Esophagus squamous epithelium (tissue), 5 donors: ENCODE measurements at places on chromosomes 1 and 21.

DNA sequence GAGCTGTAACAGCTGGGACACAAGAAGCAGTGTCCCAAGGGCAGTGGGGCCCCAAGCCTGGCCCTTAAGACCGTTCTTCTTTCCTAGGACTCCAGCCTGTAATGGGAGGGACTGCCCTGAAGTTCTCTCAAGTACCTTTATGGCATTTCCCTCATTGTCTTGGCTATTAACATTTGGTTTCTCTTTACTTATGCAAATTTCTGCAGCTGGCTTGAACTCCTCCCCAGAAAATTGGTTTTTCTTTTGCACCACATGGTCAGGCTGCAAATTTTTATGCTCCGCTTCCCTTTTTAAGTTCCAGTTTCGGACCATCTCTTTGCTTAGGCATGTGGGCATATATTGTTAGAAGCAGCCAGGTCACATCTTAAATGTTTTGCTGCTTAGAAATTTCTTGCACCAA is 3.1 kb upstream of the MROH9 start:
- DNase-seq = no peak

DNA sequence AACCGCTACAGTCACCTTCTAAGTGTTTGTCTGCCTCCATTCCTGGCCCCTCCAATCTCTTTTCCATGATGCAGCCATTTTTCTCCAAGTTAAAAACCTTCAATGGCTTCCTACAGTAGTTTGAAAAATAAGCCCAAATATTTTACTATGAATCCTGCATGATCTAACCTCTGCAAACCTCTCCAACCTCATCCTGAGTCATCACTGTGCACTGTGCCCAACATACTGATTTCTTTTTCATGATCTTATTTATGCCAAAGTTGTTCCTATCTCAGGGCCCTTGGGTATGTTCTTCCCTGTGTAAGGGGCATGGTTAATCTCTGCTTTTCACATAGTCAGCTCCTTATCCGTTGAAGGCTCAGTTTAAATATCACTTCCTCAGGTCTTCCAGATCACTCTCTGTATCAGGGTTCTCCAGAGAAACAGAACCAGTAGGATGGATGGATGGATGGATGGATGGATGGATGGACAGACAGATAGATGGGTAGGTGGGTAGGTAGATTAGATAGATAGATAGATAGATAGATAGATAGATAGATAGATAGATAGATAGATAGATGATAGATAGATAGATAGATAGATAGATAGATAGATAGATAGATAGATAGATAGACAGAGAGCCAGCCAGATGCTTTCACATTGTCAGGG is 18.1 kb upstream of the PTPN14 start:
- DNase-seq = no peak

- DNase-seq = no peak
These were observed 220.7 kb downstream of the ASTN1 start for GRCh38 chr1:176943783-176944182.

GRCh38 chr1:22286491-22286890 is 143.6 kb upstream of the WNT4 start:
- no peak for DNase-seq

DNA sequence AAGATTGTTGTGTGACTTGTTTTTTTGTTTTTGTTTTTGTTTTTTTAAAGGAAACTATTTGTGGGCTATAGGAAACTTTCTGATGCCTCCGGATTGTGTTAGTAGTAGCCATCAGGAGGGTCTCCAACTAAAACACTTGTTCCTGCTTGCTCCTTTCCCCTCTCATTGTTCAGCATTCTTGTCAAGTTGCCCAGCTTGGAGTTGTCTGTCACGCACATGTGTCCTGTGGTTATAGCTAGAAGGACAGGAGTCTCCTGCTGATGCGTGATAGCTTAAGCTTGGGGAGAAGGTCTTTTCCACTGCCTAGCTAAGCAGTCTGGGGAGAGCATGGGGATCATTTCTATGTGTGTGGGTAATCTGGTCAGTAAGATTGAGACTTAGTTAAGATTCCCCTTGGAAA is 3.2 kb upstream of the LYPLA2 start:
- no peak for DNase-seq

- DNase-seq = no peak
These were observed 48.9 kb downstream of the RASAL2 start for GRCh38 chr1:178142806-178143205.

DNA sequence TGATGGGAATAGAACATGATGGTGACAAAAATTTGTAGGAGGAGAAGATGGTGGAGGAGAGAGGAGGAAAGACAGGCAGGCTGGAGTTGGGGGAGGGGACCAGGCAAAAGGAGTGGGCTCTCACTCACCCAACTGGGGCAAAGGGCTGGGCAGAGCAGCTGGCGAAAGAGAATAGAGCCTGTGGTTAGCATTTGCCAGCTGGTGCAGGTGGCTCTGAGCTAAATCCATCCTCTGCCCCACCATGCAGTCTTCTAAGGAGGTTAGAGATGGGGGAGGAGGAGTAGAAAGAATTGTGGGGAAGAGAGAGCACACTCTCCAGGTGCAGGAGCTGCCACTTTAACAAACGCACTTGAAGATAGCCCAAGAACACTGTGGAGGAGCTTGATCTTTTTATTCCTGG is 27.6 kb upstream of the SLAMF1 start:
- DNase-seq = no peak

- no peak for DNase-seq
These were observed 30.3 kb downstream of the SLX9 start for GRCh38 chr21:44969931-44970755.

GRCh38 chr1:217052626-217053025 is 329.4 kb upstream of the ESRRG start:
- DNase-seq = no peak

DNA sequence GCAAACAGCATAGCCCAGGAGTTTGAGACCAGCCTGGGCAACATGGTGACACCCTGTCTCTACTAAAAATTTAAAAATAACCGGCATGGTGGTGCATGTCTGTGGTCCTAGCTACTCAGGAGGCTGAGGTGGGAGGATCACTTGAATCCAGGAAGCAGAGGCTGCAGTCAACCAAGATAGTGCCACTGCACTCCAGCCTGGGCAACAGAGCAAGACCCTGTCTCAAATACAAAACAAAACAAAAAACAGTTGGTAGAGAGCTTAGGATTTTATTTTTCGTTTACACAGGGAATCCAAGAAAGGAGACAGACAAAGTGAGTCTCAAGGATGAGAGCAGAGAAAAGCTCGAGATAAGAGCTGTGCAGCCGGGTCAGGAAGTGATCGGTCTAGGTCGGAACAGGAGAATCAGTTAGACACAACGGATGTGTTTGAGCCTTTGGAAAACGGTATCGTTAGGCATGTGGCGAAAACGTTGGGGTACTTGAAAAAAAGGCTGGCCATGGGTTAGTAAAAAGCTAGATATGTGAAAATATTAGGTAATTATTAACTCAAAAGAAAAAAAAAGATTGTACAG is 1.7 kb upstream of the MIB2 start:
- no peak for DNase-seq

- no peak for DNase-seq
These were observed 58.6 kb upstream of the ATP1A1 start for GRCh38 chr1:116314305-116314919.

GRCh38 chr21:45128613-45129188 is 54.3 kb downstream of the ADARB1 start:
- no peak for DNase-seq

DNA sequence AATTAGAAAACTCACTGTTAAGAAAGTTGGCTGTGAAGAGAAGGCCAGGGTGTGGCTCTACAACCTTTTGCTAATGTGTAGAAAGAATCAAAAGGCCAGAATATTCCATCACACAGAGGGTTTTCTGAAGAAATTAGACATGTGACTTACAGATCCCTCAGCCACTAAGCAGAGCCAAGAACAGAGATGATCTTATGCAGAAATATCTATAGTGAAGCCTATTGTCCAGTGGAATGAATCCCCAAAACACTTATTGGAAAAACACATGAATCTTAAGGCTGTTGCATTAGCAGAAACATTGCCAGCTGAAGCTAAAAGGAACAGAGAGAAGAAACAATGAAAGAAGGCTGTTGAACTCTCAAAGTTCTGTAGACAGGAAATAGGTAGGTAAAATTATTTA is 979.2 kb downstream of the MRPL39 start:
- no peak for DNase-seq

DNA sequence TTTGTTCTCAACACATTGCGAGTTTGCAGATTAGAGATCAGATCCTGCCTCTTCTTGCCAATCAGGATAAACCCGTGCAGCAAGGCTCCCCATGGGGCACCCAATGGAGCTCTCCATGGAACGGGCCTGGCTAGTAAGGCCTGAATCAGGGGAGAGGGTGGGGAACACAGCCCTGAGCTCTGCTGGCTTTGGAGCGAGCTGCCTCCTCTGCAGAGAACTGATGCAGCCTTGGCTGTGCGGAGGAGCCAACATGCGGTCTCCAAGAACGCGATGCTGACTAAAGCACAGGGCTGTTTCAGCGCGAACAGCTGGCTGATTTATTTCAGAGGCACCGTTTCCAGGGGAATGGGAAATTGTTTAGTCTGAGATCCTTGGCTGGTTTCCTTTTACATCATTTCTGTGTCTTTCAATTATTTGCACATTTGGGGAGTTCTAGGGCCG is 139.7 kb downstream of the TSEN15 start:
- no peak for DNase-seq

DNA sequence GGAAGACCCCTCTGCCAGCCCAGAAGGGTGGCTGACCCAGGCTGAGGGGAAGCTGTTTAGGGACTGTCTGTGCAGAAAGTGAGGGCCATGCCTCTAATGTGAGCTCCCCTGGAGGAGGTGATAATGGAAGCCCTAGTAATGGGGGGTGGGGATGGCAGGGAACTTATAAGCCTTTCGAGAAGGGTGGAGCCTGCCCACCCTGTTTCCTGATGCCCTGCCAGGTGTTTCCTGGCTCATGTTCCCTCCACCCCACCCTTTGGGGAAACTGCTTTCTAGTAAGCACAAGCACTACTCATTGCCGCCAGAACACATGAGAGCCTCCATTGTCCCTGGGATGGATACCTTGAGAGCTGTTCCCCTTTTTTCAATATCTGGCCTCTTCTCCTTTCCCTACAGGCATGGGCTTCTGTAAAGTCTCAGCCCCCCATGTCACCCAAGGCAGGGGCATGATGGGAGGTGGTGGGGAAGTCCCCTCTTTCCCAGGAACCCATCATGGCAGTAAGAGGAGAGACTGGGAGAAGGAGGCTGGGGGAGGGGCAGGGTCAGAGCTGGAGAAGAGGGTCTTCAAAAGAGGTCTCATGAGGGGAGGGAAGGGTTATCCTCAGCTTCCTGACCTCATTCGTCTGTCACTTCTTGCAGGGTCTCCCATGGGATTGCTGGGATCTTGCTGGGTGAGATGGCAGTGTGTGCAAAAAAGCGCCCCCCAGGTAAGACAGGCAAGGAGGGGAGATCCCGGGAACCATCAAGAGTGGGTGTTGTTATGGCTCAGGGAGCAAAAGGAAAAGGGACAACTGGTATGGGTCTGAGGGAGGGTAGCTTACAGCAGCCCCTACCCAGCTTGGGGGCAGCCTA is 2.4 kb downstream of the ATP8B2 start:
- no peak for DNase-seq

- DNase-seq = no peak
These were observed 27.9 kb downstream of the PRDM15 start for GRCh38 chr21:41851090-41851790.

DNA sequence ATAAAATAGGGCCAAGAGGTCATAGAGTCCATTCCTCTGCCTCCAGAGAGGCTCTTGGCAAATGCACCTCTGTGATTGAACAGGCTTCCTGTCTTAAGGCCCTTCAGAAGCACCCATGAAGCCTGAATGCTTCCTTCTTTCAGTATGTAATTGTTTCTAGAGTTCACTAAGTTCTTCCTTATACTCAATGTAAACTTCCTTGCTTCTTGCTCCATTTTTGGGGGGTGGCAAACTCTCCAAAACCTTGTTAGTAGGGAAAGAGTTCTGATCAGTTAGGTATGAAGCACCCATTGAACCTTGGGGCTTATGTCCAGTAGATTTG is 102.3 kb upstream of the LPGAT1 start:
- DNase-seq = no peak

GRCh38 chr1:192552760-192553191 is 22.8 kb upstream of the RGS1 start:
- DNase-seq = no peak

GRCh38 chr1:157114183-157115121 is 14.8 kb upstream of the ETV3L start:
- DNase-seq = no peak

GRCh38 chr1:109814223-109814622 is 50.5 kb upstream of the EPS8L3 start:
- DNase-seq = no peak

DNA sequence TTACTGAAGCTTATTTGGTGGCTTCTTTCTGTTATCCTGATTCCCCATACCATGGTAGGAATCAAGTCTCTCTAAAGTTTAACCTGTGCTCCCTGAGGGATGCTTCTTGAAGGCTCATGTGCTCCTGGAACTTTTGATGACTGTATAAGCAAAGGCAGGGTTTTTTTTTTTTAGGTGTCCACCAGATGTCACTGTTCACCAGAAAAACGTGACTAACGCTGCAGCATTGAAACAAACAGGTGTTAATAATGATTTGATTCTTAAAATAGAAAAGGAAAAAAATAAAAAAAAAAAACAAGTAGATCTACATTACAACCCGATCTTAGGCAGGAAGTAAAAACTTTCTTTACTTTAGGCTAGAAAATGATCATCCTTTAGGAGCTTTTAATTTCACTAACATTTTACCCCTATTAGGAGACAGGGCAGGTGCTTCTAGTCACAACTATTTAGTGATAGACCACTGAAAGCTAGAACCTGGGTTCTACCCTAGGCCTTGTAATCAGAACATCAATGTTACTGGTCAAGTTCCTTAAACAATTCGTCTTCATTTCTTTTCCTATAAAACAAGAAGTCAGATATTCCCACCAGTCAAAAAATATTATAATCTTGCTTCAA is 223.0 kb downstream of the PLA2G4A start:
- no peak for DNase-seq

GRCh38 chr1:204051258-204051657 is 21.7 kb upstream of the SOX13 start:
- no peak for DNase-seq

- no peak for DNase-seq
These were observed 195.1 kb upstream of the SAMSN1 start for GRCh38 chr21:14741256-14741655.

GRCh38 chr1:226586650-226587422 is 38.3 kb downstream of the STUM start:
- DNase-seq = no peak

GRCh38 chr1:116207126-116207735 is 96.0 kb downstream of the MAB21L3 start:
- DNase-seq = no peak

GRCh38 chr1:163296504-163297263 is 25.1 kb upstream of the NUF2 start:
- no peak for DNase-seq

DNA sequence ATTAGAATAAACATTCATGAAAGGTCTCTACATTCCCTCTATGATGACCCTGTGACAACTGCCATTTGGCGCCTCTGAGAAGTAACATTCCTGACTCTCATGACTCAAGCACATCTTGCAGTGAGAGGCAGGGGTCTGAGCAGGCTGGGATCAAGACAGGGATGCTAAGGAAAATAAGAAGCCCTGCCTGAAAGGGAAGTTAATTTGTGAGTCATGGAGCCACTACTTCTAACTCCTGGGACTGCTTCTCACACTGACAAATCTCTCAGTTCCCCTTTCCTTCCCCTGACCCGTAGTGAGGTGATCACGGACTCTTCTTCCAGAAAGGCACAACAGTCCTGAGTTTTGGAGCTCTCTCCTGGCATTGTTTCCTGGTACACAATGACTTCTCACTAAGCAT is 231.9 kb downstream of the TNR start:
- DNase-seq = no peak

- no peak for DNase-seq
These were observed 36.4 kb downstream of the MRAP start for GRCh38 chr21:32334980-32335531.
